Central memory CD8-positive, alpha-beta T cell (primary cell): ENCODE measurements at places on chromosomes 2 and 18.

- no peaks in the 10 kb centered on the region for H3K36me3 ChIP-seq
- H3K27me3 ChIP-seq, result no peaks in the 10 kb centered on the region
- no peak overlapping the region for H3K4me3 ChIP-seq
- no peak overlapping the region for H3K27ac ChIP-seq
These were observed 187.1 kb downstream of the ZBTB7C start for GRCh38 chr18:48222118-48222517.

DNA sequence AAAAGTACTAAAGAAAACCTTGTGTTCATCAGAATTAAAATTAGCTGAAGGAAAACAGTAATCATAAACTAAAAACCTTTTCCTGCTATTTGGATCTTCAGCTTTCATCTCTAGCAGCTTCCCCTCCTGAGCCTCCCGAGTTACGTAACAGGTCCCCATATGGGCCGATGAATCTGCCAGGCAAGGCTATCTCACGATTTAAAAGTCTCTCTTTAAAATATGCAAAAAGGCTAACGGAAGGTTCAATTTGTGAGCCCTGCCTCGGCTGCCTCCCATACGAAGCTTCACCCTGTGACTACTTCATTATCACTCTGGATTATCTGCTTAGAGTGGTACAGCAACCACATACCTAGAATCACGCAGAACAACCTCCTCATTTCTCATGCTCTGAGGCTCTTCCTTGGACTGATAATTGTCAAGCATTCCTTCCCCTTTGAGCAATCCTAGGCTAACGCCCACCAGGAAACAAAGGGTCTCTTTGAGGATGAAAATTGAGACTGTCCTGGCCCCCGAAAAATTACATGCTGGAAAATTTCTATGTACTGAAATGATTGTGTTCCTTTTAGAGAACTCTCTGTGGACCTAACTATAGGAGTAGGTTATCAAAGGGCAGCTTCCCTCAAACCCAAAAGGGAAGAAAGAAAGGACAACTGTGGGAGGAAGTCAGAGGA, 147.4 kb downstream of the ZEB2 start:
- H3K27me3 ChIP-seq, result no peaks in the 10 kb centered on the region
- peaks cover 13% of the 10 kb centered on the region for H3K4me1 ChIP-seq
- no peak for DNase-seq
- H3K36me3 ChIP-seq, result peaks cover 3% of the 10 kb centered on the region
- H3K27ac ChIP-seq, result no peak overlapping the region

DNA sequence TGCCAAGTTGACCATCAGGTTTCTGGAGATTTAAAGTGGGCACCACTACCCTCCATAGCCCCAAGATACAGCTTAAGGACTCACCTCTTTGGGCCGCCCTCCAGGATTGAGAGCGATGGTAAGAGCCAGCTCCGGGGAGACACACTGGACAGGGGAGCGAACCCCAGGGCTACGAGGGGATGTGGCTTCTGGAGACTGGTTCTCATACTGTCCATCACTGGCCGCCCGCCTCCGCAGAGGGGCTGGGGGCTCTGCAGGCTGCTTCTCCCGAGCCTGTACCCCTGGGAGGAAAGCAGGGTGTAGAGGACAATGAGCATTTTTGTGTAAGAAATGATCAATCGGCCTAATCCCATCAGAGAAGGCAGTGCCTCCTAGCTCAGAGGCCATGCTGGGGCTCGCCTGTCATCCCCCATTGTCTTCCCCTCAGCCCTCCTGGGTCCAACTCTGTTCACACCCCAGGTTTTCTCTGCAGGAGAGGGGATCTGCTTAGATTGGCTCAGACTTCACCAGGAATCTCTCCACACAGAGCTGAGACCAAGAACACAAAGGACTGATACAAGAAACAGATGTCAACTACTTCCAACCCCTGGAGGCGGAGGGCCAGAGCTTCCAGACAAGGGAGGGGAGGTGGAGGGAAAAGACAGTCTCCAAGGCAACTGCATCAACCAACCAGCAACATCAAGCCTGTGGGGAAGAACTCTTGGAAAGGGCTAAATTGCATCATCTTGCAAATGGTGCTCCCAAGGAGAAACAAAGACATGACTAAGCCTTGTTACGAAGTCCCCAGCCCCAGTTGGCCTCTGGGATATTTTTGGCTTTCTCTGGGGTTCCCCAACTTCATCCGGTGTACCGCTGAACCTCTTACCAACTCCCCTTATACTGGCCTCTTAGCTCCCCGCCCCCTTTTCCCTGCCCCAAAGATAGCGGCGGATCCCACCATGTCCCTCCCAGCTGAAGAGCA, 166.6 kb downstream of the TNS1 start:
- no peak overlapping the region for H3K4me3 ChIP-seq
- H3K4me1 ChIP-seq, result no peaks in the 10 kb centered on the region
- H3K27me3 ChIP-seq, result peaks cover 43% of the 10 kb centered on the region
- H3K36me3 ChIP-seq, result no peaks in the 10 kb centered on the region
- no peak for DNase-seq
- no peak overlapping the region for H3K27ac ChIP-seq

- H3K36me3 ChIP-seq, result peaks cover 6% of the 10 kb centered on the region
- H3K4me3 ChIP-seq, result no peak overlapping the region
- no peak overlapping the region for H3K27ac ChIP-seq
- no peak for DNase-seq
- peaks cover 7% of the 10 kb centered on the region for H3K4me1 ChIP-seq
These were observed 23.5 kb downstream of the WNT10A start for GRCh38 chr2:218904176-218904575.
